ENCODE measurements at places on chromosomes 5 and 9.

DNA sequence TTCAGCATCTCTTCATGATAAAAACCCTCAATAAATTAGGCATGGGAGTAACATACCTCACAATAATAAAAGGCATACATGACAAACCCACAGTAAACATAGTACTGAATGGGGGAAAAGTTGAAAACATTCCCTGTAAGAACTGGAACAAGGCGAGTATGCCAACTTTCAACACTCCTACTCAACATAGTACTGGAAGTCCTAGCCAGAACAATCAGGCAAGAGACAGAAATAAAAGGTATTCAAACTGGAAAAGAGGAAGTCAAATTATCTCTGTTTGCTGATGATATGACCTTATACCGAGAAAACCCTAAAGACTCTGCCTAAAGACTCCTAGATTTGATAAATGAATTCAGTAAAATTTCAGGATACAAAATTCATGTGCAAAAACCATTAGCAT is 167.6 kb downstream of the TMEM38B start:
- no peak for DNase-seq

GRCh38 chr5:78050888-78051287 is 243.6 kb downstream of the AP3B1 start:
- no peak for DNase-seq

DNA sequence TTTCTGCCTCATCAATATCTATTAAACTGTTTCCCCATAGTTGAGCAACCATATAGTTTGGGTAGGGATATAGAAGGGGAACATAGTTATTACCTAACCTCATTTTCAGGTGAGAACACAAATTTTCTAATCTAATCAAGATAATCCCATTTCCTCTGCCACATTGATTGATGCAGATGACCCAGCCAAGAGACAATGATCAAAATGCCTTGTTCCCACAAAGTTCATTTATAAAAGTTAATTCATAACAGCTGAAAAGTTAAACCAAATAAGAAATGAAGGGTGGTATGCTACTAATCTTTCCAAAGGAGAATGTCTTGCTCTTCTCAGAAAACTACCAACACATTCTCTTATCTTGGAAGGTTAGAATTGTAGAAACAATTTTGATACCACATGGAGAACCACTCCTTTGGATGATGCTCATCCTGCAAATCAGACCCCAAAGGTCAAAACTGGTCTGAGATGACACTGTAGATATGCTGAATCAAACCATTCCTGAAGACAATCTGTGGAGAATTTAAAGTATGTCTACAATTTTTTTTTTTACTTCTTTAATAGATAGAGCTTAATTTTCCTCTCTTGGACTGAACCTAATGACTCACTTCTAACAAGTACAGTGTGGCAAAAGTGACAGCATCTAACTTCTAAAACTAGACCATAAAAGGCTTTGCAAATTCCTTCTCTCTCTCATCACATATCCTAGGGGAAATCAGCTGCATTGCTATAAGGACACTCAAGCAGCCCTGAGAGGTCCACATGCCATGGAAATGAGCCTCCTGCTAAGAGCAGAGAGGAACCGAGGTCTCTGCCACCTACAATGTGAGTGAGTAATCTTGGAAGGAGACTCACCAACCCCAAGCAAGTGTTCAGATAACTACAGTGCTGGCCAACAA is 586.7 kb upstream of the TUSC1 start:
- no peak for DNase-seq

GRCh38 chr5:179800696-179801201 is 5.9 kb downstream of the MGAT4B start:
- DNase-seq = no peak

DNA sequence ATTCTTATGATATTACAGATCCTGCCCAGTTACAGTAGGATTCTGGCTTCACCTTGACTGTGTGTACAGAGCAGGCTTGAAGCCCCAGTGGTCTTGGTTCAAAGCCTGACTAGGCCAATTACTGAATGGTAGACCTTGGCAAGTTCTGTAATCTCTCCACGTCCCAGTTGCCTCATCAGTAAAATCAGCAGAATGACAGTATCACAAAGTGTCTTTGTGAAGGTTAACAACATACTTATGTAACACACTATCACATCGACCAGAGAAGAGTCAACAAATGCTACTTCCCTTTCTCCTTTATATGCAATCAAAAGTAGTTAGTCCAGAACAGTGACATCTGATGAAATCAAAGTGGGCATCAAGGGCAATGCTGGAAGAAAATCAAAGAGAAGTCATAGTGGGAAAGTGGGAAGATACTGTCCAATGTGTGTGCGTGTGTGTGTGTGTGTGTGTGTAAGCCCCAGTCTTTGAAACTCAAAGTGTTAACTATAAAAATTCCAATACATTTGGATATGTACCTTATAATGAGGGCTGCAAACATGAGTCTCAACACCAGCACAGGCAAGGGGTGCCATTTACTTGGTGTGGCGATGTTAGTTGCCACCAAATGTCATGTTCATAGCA is 93.5 kb upstream of the EGFLAM start:
- no peak for DNase-seq

DNA sequence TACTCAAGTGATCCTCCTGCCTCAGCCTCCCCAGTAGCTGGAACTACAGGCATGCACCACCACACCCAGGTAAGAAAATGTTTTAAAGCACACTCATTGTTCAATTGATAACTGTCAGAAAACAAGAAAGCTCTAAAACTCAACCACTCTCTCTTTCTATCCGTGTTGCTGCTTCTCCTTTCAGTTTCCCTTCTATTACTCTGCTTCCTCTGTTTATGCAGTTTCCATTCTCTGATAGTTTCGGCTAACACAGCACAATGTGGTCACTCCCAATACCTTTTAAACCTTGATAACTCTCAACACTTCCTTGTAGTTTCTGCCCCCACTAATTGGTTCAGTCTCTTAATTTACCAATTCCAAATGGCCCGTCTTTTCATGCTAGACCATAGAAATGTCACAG is 59.2 kb upstream of the NR4A3 start:
- no peak for DNase-seq

DNA sequence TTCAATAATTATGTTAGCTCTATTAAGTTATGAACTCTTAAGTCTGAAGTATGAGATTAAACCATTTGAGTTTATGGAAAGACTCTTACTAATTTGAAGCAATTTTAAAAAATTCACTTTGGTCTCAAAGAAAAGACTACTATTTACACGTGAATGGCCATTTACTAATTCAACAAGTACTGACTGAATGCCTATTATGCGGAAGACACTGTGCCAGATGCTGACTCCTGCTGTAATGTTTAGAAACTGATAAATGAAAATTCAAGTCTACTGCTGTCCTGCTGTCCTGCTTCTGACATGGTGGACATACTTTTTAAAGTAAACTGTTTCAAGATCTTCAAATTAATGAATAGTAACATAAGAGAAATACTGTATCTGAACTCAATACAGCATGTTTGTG is 116.2 kb downstream of the MPDZ start:
- DNase-seq = no peak

DNA sequence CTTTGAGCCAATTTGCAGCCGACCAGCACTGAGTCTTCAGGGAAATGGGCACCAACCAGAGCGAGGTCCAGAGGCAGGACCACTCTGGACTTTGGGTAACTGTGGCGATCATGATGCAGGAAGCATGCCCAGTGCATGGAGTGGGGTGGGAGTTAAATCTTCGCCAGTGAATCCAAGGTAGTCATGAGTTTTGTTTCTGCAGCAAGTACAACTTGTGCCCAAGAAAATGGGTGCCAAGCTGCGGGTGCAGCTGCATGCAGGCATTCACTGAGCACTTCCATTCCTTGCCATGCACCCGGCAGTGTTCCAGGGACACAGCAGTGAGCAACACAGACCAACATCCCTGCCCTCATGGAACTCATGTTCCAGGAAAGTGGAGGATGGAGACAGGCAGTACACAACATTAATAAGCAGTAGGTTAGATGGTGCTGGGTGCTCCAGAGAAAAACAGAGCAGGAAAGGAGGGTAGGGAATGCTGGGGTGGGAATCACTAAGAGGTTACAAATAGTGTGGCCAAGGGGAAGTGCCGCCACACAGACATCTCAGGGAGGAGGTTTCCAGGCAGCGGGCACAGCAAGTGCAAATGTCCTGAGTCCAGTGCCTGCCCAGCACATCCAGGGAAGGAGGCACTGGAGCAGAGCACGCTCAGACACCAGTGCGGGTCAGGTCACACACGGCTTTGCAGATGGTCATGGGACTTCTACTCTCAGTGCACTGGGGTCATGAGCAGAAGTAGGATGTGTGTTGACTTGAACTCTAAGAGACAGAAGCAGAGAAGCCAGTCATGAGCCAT is 48.2 kb upstream of the LMX1B start:
- no peak for DNase-seq

DNA sequence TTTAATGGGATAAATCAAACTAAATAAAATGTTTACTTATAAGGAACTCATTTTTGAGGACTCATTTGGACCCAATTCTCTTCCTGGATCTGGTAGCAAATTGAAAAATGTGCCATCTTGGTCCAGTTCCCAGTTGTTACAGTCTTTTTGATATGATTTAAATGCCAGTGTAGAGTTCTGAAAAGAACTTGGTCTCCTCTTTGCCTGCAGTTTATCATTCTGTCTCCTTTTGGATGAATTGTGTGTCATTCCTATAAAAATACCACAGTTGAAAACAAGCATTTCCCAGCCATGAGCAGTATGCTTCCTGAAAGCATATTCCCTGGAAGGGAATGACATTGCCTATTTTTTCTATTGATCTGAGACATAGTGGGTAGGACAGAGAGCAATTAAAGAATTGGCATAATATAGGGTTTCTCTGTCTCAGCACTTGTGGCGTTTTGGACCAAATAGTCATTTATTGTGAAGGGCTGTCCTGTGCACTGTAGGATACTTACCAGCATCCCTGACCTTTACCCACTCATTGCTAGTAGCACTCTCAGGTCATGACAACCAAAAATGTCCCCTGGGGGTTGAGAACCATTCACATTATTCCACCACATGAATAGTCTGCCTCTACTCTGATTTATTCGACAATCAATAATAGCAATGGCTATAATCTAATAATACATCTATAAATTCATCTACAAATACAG is 181.8 kb downstream of the NXNL2 start:
- no peak for DNase-seq

DNA sequence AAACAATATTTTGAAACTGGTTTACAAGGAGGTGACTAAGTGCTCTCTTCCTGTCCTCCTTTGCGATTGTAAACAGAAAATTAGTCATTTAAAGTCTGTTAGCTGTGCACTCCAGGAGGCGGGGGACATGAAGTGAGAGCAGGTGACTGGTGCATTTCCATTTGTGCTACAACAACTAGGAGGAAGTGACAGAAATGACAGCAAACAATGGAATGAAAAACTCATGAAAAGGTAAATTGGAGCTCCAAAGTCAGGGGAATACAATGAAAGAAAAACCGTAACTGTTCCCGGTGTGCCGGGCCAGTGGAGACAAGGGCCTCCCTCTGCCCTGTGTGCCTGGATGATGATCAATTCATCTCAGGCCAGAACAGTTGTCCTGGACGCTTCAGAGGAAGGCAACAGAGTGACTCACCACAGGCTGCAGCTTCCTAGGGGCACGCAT is 439.9 kb downstream of the GADD45G start:
- DNase-seq = no peak

GRCh38 chr9:133889584-133890301 is 102.4 kb downstream of the VAV2 start:
- no peak for DNase-seq

GRCh38 chr5:150156027-150156368 is 353 bp upstream of the PDGFRB start:
- DNase-seq = no peak

DNA sequence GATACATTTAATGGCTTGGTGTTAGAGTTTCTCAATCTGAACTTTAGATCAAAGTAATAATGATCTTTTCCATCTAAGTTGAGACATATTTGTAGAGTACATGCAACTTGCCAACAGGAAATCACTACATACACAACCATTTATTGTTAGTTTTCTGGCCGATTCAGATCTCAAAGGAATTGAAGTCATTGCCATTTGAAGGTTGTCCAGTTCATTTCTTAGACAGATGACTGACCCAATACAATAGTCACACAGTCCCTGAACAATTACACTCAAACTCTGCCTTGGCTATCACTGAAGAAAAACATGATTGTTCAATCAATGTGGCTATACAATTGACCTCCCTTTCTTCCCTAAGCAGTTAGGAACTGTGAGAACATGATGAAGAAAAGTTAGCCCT is 753.2 kb upstream of the RIOK2 start:
- DNase-seq = no peak

DNA sequence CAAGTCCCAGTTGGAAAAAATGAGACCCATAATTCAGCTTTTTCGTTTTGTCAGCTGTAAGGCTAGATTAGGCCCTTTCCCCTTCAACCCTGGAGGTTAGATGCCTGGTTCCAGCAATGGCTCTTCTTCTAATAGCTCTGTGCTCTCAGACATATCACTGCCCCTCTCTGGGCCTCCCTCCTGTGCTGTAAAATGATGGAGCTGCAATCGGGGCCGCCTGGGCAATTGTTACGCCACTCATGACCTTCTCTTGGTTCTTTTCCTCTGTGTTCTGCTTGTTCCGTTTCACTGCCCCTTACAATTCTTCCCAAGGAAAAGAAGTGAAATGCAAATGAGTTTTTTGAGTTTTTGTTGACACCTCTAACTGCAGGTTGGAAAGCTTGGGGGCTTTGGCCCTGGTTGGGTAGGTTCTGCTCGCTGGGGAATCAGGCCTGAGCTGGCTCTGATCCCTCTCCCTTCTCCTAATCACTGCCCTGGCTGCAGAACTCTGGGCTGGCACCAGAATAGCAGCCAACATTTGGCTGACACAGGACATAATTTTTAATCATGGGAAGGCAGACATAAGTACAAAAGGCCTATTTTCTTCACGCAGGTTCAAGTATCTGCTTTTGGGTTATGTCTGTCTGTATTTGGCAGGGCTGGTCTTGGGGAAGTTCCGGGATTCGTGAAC is 110.9 kb downstream of the FOXD1 start:
- DNase-seq = no peak
